Activated CD4-positive, alpha-beta T cell treated with anti-CD3 and anti-CD28 coated beads for 36 hours (primary cell): ENCODE measurements at places on chromosomes 1 and 21.

GRCh38 chr1:41842326-41842725 is 76.4 kb downstream of the HIVEP3 start:
- no peak for DNase-seq

GRCh38 chr1:54567961-54568360 is 19.9 kb downstream of the ACOT11 start:
- no peak for DNase-seq

DNA sequence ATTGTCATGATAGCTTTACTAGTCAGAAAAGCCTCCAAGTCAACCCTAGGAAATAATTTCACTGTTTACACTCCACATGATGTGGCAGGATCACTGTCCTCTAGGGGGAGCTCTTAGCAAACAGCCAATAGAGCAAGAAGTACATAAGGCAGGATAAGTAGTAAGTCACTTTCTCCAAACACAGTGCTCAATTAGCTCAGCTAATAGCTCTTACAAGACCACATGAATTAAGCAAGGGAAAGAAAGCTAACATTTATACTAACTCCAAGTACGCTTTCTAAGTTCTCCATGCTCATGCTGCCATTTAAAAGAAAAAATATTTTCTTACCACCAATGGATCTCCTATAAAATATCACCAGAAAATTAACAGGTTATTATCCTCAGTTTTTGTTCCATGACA is 66.9 kb upstream of the LRIF1 start:
- peak; percentile 69 for DNase-seq

DNA sequence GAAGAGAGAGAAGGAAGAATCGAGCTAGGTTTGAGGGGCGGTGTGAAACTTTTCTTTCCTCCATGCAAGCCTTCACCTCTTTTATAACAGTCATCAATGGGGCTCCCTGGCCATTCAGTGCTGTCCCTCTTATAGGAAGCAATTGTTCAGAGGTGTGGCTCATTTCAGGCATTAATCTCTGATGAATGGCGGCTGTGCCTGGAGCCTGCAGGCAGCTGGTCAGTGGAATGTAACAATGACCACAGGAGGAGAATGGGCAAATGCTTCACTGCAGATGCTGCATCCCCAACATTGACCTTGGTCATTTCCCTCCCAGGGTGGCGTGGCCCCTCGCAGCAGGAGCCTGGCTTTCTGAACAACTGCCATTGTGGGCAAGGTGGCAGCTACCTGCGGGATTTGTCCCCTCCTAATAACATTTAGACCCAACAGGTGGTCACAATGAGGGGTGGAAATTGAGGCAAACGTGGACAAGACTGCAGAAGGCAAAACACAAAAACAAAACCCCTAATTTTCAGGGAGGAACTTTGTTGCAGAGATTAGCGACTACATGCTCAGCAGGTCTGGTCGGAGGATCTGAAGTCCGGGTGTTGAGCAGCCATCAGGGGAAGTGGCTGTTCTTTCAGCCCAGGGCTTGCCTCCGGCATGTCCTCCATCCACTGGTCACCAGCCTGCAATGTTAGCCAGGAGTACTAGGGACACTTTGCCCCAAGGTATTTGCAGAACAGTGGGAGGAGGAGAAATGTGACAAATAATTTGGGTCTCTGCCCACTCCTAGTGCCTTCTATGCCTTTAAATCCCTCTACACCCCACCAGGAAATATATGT is 97.3 kb upstream of the PAXBP1 start:
- no peak for DNase-seq

GRCh38 chr1:185453496-185454192 is 136.6 kb upstream of the IVNS1ABP start:
- DNase-seq = no peak

DNA sequence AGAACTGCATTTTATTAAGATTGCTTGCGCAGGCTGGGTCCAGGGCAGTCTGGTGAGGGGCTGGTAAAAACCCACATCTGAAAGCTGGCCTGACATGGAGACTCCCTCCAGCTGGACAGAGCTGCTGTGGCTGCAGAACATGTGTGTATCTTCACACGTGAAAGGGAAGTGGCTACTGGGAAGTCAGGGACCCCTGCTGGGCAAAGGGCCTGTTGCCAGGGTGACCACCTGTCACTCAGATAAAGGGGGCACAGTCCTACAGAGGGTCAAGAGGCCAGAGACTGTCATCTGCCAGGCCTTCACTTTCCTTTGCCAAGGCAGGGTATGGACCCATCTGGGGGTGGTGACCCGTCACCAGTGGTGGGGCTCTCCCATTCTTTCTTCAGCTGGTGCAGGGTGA is 17.5 kb downstream of the NKAIN1 start:
- no peak for DNase-seq
